ENCODE measurements at places on chromosomes 5 and 9.

DNA sequence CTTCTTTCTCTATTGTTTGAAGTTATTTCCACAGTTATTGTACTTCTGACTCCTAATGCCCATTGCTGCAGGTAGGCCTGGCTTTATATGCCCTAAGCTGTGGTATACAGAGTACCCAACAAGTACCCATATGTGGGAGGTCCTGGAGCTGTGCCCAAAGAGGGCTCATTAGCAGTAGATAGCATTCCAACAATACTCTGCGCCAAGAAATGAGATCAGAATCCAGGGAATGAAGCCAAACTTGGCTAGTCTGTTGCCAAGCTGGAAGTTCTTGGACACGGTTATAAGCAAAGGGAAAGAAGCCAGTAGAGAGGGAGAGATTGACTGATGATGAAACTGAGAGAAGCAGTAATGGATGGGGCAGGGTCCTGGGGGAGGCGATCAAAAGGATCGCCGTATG is 29.7 kb upstream of the FAM169A start:
- DNase-seq = no peak

- no peak for DNase-seq
Observed at GRCh38 chr5:172123269-172123692, 64.7 kb downstream of the STK10 start.

DNA sequence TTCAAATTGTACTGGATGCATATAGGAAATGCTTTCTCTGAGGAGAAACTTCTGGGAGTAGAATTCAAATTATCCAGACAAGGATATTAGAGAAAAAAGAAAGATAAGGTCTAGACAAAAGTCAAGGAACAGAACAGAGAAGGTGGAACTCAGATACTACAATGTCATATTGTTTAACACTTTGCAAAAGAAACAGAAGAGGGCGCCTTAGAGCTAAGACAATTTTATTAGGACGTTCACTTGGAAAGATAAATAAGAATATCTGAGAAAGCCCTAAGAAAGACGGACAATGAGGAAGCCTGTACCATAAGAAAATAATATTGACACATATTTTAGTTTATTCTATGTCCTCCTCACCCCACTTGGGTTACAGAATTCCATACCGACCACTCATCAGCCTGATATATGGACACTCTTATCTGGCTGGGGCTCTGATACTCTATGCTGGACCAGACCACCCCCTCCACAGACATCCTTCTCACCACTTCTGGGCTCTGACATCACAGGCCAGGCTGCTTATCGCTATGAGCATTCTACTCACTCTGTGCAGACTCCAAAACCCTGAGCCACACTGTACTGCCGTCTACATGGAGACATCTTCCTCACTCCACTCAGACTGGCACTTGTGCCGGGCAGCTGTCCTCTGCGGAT is 9.1 kb upstream of the AK3 start:
- DNase-seq = no peak

DNA sequence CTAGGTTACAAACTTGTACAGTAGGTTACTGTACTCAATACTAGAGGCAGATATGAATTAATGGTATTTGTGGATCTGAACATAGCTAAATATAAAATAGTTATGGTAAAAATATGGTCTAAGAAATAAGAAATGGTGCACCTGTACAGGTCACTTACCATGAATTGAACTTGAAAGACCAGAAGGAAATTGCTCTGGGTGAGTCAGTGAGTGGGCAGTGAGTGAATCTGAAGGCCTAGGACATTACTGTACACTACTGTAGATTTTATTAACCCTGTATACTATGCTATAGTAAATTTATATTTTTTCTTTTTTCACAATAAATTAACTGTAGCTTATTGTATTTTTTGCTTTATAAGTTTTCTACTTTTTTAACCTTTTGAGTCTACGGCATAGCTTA is 1020.4 kb downstream of the CDH18 start:
- no peak for DNase-seq

DNA sequence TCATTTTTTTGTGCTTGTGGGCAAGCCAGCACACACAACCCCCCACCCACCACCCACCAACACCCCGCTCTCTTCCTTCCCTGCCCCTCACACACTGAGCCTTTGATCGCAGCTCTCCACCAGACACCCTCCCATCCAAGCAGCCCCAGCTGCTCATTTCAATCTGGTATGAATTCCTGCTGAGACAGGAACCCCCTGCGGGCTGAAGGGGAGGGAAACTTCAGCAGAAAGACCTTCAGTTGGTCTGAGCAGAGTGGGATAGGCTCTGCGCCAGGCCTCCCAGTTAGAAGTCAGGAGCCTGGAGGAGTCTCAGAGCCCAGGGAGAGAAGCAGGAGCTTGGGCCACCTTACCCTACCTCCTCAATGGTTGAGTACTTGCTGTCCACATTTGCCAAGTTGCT is 7.2 kb downstream of the PCDHGC5 start:
- DNase-seq = no peak

GRCh38 chr5:115418788-115419187 is 122.3 kb upstream of the CCDC112 start:
- no peak for DNase-seq

DNA sequence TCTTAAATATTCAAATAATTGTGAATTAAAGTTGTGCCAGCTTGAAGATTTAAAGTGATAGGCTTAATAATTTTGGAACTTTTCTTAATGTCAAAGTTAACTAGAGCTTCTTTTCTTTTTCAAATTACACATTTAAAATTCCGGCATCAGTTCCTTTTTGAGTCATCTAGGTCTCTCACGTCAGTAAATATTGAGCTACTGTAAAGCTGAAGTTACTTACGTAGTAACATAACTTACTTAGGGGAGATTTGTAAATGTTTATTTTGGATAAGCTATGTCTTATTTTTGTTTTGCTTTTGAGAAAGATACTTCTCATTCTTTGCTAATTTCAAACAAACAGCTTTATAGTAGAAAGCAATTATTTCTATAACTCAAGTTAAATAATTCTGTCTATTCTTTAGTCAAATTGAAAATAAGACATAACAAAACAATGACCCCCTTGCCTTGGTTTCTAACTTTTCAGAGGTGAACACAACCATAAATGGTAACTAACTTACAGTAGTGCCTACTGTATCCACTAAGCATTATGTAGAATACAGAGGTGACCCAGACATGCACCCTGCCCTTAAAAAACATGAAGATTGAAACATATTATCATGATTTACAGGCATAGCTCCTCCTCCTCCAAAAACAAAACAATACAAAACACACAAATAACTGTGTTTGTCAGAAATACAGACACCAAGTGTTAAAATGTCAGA is 29.8 kb downstream of the CD274 start:
- DNase-seq = no peak

DNA sequence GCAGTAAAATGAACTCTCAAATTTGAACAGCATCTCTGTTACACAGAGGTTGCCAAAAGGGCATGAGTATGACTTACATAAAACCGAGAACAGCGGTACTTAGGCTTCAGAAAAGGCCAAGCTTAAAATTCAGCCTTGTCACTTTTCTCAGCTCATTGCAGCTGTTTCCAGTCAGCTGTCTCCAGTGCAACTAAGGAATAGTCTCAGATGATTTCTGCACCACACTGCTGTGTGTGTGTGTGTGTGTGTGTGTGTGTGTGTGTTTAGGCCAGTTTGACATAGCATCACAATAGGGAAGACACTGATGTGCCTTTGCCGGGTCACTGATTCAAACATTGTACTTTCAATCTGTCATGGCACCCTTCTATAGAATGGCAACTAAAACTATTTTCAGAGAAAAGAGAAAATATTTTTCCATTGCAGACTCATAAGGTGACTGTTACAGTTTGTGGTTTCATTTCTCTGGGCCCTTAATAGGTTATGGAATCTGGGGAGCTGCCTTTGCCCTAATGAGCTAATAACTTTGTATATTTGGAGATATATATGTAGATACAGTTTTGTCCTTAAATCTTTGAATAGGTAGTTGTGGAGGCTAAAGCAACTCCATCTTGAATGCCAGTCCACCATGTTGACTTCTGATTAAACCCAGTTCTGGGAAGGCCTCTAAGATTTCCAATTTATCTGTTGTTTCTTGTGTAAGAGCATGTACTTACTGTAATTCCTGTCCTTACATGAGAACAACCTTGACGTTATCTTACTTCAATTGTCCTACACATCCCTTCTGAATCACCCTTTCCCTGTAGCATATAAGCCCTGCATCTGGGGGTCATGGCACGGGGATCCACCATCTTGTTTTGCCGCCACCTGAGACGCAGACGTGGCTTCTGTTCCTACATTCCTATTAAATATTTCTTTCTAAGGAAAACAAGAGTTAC is 4.5 kb downstream of the LSM11 start:
- no peak for DNase-seq

- DNase-seq = no peak
Observed at GRCh38 chr9:80995759-80996158, 693.6 kb downstream of the TLE1 start.

DNA sequence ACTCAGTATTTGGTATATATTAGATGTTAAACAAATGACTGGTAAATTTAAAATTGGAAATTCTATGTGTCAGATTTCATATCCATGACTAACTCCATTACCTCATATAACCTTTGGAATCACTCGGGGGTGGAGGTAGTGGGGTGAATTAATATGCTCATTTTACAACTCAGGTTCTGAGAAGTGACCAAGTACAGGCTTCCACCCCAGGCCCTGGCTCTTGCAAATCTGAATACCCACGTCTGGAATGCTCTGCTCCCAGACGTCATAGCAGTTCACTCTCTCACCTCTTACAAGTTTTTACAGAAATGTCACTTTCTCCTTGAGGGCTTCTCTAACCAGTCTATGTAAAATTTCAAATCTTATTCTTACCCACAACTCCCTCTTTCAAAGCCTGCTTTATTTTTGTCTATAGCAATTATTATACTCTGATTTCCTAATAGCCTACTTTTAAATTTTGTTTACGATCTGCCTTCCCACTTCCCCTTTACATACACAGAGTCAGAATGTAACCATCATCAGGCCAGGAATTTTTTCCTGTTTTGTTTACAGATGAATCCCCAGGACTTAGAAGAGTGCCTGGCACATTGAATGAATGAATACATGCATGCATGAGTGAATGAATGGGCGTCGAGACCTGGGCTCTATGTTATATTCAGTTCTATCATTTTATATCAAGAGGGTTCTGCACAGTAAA is 134.1 kb upstream of the IFNE start:
- DNase-seq = no peak

GRCh38 chr5:1819458-1819857 is 18.3 kb downstream of the NDUFS6 start:
- no peak for DNase-seq

DNA sequence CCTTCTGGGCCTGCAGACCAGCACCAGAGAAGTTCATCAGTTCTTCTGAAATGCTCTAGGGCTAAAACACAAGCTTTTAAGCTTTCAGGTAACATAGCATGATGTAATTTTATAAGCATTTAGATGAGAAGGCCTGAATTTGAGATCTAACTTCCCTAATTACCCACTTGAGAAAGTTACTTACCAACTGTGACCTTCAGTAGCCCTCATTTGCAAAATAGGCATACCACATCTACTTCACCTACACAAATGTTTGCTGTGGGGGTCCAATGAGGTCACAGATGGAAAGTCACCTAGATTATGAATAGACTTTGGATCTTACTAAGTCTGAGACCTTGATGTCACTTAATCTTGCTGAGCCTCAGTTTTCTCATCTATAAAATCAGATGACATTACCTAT is 36.5 kb downstream of the FBXO10 start:
- DNase-seq = no peak

GRCh38 chr5:171379961-171380360 is 7.7 kb upstream of the NPM1 start:
- DNase-seq = no peak

DNA sequence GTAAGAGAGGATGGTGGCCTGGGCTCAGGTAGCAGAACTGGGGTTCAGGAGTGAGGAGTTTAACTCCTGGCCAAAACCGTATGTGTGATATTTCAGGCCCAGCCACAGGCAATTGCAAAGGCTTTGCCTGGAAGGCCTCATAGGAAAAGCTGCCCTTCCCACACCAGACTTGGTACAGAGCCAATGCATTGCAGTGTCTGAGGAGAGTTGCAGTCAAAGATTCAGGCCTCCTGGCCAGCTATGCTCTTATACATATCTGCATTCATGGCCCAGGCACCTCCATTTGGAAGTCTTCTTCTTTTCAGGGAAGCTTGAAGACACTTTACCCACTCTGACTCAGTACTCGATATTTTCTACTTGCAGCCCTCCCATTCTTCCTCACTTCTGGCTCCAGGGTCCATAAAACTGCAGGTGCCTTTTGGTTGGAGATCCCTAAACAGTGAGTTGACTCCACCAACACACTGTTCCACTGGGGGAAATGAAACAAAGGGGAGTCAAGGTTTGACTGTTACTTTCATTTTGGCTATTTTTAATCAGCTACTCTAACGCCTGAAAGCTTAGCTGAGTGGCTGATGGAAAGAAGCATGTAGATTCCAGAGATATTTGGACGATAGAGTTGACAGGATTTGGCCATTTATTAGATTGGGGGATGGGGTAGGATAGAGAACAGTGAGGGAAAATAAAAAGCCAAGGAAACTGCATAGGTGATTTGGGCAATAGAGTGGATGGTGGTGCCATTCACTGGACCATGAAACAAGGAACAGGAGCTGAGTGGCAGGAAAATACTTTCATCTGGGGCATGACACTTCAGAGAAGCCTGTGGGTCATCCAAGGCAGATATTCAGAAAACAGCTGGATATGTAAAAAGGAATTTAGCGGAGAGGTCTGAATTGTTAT is 30.6 kb upstream of the IL33 start:
- DNase-seq = no peak

DNA sequence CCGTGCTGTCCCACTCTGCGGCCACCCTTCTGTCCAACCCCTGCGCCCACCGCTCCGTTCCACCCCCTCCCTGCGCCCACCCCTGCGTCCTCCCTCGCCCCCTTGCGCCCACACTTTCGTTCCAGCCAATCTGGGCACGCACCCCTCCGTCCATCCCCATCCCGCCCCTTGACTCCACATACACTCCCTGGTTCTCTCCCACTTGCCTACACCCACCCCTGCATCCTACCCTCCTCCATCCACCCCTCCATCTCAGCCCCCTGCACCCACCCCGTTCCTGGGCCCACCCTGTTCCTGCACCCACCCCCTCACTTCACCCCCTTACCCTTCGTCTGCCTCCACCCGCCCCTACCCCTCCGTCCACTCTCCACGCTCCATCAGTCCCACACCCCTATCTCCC is 7.0 kb downstream of the ADAMTS13 start:
- DNase-seq = no peak

- DNase-seq = no peak
Observed at GRCh38 chr5:96236051-96236450, 197.0 kb downstream of the PCSK1 start.

DNA sequence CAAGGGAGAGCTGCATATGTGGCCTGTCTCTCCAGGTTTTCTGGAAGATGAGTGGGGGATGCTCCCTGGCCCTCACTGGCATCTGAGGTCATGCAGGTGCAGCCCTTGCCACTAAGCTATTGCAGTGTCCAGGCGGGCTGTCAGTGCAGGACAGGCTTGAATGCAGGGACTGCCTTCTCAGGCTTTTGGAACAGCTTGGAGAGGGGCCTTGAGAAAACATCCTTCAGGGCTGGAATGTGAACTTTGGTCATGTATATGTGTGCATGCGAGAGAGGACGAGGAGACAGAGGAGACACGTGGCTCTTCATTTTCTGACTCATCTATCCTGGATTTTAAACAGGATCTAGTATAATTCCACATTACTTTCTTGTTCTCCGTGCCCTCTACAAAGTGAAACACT is 90.3 kb downstream of the MACROH2A1 start:
- DNase-seq = no peak

All from CD4-positive, alpha-beta T cell treated with Interleukin-4 for 1 hour (primary cell).